Nephron progenitor cell (in vitro differentiated cells): ENCODE measurements at places on chromosomes 4 and X.

DNA sequence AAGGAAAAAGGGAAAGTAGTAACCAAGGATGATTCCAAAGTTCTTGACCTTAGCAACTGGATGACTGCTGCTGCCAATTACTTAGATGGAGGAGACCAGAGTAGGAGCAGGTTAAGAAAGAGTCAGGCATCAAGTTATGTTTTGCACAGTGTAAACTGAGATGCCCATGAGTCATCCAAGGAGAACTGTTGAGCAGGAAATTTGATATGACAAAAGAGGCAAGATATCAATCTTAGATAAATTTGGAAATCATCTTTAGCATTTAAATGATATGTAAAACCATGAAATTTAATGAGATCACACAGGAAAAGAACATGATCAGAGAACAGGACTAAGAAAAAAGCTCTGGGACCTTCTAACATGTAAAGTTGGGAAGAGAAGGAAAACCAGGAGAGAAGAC, 361.3 kb downstream of the OPHN1 start:
- DNase-seq, result no peak

DNA sequence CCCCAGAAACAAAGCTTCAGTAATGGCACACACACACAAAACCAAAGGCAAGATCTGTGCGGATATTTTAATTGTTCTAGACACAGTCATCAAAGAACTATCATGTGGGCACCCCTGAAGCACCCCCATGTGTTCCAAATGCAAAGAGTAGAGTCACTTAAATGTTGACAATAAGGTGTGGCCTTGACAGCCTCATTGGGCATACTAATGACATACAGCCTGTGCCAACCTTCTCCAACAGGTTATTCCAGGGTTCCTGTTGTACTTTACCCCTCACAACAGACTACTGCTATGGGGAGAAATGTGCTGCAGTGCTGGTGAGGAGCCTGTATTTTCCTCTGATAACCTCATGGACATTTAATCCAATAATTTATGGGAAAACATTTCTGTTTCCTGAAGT, 29.8 kb upstream of the CT47C1 start:
- DNase-seq, result no peak

- no peak for DNase-seq
Observed at GRCh38 chrX:67648361-67648760, 104.5 kb downstream of the AR start.

- DNase-seq, result no peak
Observed at GRCh38 chr4:149884046-149884445, 68.4 kb upstream of the IQCM start.
